Progenitor cell of endocrine pancreas (in vitro differentiated cells): ENCODE measurements at places on chromosomes 16 and 17. TPM values are rescaled to one million over a fixed set of nuclear protein-coding genes. Genes with fewer than 3 reads are reported as not detected.
A peak's percentile ranks its signal among the peaks of the same experiment; 100 is the strongest.

DNA sequence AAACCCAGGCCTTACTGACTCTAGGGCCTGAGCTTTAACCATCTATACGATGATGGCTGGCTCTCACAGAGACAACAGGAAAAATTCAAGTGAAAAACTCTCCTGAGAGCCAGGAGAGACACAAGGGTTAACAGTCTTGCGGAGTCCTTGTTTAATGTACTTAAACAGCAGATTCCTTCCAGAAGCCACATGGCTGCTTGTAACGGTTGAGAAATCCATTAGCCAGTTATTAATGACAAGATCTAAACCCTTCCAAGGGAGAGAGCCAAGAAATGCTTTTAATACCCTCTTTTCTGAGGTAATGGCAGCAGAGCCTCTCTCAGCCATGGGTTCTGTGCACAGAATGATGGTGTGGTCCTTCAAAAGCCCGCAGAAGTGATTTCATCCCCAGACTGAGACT is 5.2 kb upstream of the ALDOA start:
- H3K4me1 ChIP-seq = peaks cover 8% of the 10 kb centered on the region
- no peak overlapping the region for H3K4me3 ChIP-seq
- DNase-seq = no peak
- H3K36me3 ChIP-seq = peaks cover 6% of the 10 kb centered on the region
- H3K27ac ChIP-seq = no peak overlapping the region
- no peaks in the 10 kb centered on the region for H3K27me3 ChIP-seq

The KRTAP1-5 gene
- not detected in 2 replicates for total RNA-seq

GRCh38 chr16:79079656-79080420 is 520.7 kb downstream of the MAF start:
- peaks cover 3% of the 10 kb centered on the region for H3K4me1 ChIP-seq
- H3K27ac ChIP-seq = no peak overlapping the region
- H3K36me3 ChIP-seq = no peaks in the 10 kb centered on the region
- no peak for DNase-seq
- peaks cover 2% of the 10 kb centered on the region for H3K27me3 ChIP-seq

DNA sequence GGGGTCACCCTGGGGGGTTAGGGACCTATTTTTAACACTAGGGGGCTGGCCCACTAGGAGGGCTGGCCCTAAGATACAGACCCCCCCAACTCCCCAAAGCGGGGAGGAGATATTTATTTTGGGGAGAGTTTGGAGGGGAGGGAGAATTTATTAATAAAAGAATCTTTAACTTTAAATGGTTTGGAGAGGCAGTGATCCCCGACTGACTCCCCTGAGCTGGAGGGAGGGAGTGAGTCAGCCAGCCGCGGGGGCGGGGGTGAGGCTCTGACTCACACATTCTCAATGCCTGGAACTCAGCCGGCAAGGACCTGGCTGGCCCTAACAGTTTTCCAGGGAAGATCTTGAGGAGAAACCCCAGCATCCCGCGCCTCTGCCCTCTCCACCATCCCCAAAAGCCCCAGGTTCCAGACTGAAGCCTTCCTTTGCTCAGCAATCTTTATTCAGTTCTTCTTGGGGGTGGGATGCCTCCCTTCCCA is 1.5 kb downstream of the HCFC1R1 start:
- peak overlapping the region; percentile 99 for H3K27ac ChIP-seq
- DNase-seq = no peak
- peaks cover 6% of the 10 kb centered on the region for H3K36me3 ChIP-seq
- no peaks in the 10 kb centered on the region for H3K27me3 ChIP-seq
- H3K4me3 ChIP-seq = peak overlapping the region; percentile 91

DNA sequence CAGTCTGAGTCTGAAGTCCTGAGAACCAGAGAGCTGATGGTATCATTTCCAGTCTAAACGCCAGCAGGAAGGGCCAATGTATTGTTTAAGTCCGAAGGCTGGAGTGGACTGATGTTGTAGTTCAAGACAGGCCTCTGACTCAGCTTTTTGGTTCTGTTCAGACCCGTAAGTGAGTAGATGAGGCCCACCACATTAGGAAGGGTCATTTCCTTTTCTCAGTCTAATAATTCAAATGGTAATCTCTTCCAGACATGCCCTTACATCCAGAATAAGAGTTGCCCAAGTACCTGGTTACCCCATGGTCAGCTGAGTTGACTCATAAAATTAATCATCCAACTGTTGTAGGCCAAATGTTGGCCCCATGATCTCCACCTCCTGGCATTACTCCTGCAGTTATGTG is 442.6 kb upstream of the HSBP1 start:
- peaks cover 15% of the 10 kb centered on the region for H3K27me3 ChIP-seq
- H3K4me1 ChIP-seq = no peaks in the 10 kb centered on the region
- H3K4me3 ChIP-seq = no peak overlapping the region
- DNase-seq = no peak

The MPO gene
- total RNA-seq = not detected in 2 replicates

The PRSS53 gene
- total RNA-seq = 2.3 and 2.9 TPM in 2 replicates

DNA sequence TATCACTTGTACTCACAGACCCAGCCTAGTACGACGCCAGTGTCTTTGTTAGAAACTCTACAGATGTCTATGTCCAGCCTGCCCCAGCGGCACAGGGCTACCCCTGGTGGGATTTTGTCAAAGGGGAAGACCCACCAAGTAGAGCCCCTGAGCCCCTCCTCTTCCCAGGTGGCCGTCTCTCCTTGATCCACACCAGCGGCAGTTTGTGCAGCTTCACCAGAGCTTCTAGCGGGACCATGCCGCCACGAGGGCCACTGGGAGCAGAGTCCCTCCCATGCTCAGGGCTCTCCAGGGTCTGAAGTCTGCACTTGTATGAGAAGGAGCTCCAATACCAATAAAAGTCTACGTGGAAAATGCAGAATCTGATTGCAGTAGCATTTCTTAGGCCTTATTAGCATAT is 157.1 kb downstream of the RPTOR start:
- no peak overlapping the region for H3K4me3 ChIP-seq
- H3K4me1 ChIP-seq = peaks cover 17% of the 10 kb centered on the region
- no peak overlapping the region for H3K27ac ChIP-seq
- no peaks in the 10 kb centered on the region for H3K27me3 ChIP-seq
- H3K36me3 ChIP-seq = peaks cover 7% of the 10 kb centered on the region
- DNase-seq = no peak

GRCh38 chr17:65434251-65434650 is 127.2 kb downstream of the AXIN2 start:
- H3K4me3 ChIP-seq = no peak overlapping the region
- H3K36me3 ChIP-seq = no peaks in the 10 kb centered on the region
- DNase-seq = no peak
- no peak overlapping the region for H3K27ac ChIP-seq
- H3K4me1 ChIP-seq = peaks cover 1% of the 10 kb centered on the region

- H3K4me1 ChIP-seq = peaks cover 15% of the 10 kb centered on the region
- H3K27ac ChIP-seq = no peak overlapping the region
- H3K4me3 ChIP-seq = no peak overlapping the region
- DNase-seq = no peak
- peaks cover 6% of the 10 kb centered on the region for H3K36me3 ChIP-seq
Observed at GRCh38 chr16:84421081-84421937, 53.0 kb downstream of the ATP2C2 start.

The IL17C gene
- 0.29 TPM in 2 replicates for total RNA-seq
